Activated T-cell treated with anti-CD3 and anti-CD28 coated beads, Interleukin-2, amount 50 U/mL, for 24 hours (primary cell): ENCODE measurements at places on chromosomes 12 and 14.
A peak's percentile ranks its signal among the peaks of the same experiment; 100 is the strongest.

DNA sequence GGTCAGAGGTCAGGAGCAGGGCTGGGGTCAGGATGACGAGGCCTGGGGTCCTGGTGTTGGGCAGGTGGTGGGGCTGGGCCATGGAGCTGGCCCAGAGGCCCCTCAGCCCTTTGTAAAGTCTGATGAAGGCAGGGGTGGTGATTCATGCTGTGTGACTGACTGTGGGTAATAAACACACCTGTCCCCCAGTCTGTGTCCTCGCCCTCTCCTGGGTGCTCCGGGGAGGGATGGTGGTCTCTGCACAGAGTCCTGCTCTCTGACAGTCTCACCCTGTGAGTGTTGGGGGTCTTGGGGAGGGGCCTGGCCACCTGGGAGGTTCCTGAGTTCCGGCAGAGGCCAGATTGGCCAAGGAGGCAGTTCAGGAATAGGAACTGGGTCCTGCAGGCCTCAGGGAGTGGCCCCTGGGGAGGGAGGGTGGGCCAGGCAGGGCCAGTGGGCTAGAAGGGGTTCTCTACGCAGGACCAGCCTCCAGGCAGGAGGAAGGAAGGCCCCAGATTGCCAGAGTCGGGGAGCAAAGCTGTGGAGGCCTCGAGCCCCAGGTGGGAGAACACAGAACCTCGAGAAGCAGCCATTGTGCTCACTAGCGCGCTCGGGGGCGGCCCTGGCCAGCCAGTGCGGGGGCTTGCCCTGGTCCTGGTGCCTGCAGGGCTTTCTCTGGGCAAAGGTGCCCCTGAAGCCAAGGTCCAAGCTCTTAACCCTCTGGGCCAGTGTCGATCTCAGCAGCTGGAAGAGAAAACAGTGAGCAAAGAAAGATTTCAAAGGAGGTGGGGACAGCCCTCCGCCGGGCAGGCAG lies 14.4 kb downstream of the ACADS start:
- no peak for DNase-seq

DNA sequence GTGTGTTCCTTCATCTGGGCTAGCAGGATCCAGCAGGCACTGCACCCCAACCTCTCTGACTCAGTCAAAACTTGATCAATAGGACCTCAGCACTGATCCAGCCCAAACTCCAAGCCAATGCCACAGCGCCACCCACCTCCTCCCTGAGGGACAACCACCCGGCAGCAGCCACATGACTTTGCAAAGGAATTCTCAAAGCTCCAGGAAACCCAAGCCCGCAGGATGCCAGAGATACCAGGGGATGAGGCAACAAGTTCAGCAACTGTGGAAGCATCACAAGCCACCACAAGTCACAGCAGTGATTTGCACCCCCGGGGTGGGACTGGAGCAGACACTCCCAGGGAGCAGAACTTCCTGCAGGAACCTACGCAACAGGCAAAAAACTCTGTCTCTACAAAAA lies 37.3 kb downstream of the ACTN1 start:
- no peak for DNase-seq

DNA sequence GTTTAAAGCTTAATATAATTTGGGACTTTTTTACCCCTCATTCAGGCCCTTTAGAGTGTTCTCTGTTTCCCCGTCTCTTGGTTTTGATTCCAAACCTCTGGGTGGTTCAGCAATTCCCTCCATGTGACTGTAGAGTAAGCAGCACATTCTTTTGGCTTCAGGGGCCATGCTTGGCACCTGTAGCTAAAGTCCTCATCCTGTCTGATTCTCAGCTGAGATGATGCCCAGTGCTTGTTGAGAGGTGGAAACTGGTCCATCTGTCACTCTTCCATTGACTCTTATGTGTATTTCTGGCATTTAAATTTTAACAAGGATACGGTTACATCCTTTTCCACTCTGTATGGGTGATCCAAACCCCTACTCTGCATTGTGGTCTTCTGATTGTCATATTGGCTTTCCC lies 127.1 kb downstream of the DIO2 start:
- DNase-seq: no peak

DNA sequence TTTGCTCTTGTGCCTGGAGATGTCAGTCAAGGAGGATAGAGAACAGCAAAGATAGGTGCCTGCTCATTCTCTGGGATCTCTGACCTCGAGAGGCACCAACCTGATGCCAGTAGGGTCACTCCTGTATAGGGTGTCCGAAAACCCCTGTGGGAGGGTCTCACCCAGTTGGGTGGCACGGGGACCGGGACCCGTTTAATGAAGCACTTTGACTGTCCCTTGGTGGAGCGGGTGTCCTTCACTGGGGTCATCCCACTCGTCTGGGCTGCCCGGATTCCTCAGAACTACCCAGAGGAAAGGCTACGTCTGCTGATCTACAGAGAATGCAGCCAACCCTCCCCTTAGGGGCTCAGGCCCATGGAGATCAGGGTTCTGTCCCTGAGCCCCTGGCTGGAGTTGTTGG lies 157.6 kb downstream of the CAPZA3 start:
- no peak for DNase-seq

DNA sequence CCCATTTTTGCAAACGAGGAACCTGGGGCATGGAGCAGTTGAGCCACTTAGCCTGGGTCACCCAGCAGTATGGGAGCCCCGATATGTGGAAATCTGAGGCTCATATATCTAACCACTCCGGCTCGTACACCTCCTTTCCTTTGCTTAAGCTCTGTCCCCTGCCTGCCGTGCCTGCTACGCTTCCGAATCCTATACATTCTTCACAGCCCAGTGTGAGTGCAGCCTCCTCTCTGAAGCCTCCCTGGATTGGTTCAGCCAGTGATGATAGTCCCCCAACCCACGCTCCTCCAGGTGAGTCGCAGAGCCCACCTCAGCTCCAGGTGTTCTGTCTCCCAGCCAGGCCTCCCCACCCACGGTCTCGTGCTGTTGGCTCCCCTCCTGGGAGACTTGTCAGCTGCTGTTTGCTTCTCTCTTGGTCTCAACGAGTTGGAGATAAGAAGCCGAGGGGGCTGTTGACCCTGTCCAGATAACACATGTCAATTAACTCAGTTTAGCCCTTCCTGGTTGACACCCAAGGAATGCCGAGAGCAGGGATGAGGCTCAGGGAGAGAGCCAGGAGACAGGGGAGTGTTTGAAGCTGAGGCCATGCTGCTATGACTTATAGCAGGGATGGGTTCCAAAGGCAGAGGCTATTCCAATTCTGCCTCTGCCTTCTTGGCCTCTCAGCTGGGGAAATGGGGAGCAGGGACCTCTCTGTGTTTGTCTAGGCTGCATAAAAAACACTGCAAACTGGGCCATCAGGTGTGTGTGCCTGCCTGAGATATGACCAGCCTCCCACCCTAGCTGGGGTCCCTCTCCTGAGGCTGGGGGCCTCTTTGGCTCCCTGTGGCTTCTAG lies 19.0 kb downstream of the SDSL start:
- no peak for DNase-seq

DNA sequence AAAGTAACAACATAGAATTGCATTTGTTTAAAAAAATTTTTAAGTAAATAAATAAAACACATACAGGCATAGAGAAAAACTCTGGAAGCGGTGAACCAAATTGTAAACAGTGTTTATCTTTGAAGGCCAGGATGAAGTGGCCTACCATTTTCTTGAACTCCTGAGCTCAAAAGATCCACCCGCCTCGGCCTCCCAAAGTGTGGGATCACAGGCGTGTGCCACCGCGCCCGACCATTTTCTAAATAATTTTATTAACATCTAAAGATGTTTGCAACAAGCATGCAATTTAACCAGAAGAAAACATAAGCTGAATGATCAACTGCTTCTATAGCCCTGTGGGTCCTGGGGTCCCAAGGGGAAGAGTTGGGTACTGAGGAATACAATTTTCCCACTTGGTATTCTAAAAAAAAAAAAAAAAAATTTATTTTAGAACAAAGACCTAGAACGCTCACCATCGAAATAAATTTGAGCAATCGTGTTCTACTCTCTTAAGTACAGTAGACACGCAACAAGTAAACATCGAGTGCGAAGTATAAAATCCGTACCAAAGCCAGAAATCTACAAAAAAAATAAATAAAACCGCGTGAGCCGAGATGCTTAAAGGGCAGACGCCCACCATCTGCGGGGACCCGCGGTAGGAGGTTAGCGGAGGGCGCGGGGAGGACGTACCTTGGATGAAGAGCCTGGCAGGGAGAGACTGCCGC lies 484 bp downstream of the MIS18BP1 start:
- DNase-seq: peak; percentile 36

DNA sequence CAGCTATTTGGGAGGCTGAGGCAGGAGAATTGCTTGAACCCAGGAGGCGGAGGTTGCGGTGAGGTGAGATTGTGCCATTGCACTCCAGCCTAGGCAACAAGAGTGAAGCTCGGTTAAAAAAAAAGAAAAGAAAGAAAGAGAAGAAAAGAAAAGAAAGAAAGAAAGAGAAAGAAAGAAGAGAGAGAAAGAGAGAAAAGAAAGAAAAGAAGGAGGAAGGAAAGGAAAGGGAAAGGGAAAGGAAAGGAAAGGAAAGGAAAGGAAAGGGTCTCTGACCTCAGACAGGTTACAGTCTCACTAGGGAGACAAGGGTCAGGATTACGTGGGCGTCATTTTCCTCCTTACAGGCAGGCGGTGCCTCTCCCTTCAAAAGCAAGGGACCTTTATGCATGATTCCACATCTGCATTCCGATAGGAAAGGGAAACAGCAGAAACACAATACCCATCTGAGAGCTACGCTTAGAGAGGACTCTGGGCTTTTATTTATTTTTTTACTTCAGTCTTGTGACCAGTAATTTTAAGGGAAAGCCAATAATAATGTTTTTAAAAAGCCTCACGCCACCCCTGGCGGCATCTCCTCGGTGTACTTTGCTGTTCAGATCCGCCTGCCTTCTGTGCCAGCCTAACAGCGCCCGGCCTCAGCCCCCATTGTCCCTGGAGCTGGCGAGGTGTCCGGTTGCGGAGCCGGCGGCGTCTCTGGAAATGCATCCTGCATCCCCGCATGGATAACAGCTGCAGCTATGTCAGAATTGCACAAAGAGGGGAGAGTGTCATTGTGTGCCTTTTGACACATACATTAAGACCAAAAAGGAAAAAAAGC lies 945 bp upstream of the HIP1R start:
- peak; percentile 43 for DNase-seq

GRCh38 chr12:46087916-46088439 lies 97.6 kb upstream of the SCAF11 start:
- DNase-seq: no peak

GRCh38 chr12:3055026-3055703 lies 22.0 kb upstream of the TSPAN9 start:
- DNase-seq: no peak

DNA sequence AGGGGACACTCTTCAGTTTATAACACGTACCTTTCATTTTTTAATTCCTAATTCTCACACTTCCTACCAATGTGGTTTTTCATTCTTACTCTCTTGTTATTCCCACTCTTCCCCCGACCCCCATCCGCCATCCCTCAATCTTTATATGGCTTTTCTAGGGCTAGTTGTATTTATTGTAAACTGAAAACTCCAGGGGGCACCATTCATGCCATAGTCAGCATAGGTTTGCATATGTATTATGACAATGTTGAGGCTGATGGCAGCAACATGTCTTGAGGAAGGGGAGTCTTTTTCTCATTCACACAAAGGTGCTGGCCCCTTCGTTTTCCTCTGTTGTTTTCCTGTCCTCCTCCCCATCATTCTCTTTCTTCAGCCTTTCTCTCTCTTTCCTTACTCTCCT lies 27.7 kb upstream of the LTA4H start:
- DNase-seq: no peak

GRCh38 chr12:68405343-68405781 lies 73.2 kb upstream of the MDM1 start:
- DNase-seq: no peak

DNA sequence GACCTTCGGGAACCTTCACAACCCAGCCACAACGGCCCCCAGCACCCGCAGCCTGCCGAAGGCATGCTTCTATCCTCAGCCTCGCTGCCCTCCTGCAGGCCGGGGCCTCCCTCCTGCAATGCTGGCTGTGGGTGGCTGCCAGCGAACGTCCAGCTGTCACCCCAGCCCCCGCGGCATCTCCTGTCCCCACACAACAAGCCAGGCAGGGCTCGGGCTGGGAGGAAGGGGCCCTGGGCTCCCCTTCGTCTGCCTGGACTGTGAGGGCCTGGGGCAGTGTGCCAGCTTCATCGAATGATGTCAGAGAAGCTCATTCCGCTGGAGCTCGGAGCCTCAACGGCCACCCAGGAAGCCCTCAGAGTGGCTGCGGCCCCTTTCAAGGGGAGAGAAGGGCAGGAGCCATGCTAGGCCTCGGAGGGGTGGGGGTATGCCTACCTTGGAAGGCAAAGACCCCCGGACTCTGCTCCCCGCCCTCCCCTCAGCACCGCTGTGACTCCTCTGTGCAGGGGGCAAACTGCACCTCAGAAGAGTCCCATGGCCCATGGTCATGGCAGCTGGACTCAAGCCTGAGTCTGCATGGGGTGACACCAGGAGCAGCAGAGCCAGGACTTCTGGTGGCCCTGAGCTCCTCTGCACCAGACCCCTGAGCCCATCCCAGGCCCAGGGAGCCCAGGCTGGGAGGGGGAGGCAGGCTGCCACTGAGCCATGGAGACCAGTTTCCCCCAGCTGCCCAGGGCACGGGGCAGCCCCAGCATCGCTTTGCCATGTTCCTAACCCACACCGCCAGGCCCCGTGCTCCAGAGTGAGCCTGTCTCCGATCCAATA lies 24.7 kb upstream of the C14orf180 start:
- no peak for DNase-seq

- no peak for DNase-seq
These were observed 80.4 kb downstream of the TTC8 start for GRCh38 chr14:88904864-88905263.

- DNase-seq: no peak
These were observed 8.6 kb upstream of the SMOC1 start for GRCh38 chr14:69870613-69871012.

DNA sequence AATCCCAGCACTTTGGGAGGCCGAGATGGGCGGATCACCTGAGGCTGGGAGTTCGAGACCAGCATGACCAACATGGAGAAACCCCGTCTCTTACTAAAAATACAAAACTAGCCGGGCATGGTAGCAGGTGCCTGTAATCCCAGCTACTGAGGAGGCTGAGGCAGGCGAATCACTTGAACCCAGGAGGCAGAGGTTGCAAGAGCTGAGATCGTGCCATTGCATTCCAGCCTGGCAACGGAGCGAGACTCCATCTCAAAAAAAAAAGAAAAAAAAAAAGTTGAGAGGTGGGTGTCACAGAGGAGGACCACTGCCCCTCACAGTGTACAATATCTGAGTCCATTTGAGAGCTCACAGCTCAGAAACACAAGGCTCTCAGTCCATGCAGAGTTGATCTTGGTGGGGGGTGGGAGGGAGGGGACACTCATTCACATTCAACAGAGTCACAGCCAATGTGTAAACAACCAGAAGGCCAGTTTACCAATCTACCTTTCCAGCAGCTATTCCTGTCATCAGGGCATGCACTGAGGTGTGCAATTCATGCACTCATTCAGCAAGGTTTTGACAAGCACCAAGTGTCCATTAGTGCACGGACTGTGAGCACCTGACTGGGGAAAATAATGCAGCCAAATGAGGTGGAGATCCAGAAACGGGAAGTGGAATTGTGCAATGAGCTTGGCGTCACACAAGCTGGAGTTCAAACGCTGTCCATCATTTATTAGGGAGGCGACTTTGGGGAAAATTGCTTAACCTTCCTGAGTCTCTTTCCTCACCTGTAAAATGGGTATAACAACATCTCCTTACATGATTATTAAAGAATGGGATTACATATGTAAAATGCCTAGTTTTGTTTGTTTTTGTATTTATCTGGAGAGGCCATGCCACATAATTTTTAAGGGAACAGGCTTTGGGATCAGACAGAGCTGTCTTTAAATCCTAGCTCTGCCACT lies 4.4 kb upstream of the EIF5 start:
- no peak for DNase-seq

- no peak for DNase-seq
These were observed 70.3 kb upstream of the CHST11 start for GRCh38 chr12:104386461-104386860.

GRCh38 chr14:89575386-89576061 lies 158.5 kb upstream of the FOXN3 start:
- DNase-seq: no peak
